ENCODE measurements at places on chromosomes 16 and 17. TPM values are rescaled to one million over a fixed set of nuclear protein-coding genes. Genes with fewer than 3 reads are reported as not detected.
A peak's percentile ranks its signal among the peaks of the same experiment; 100 is the strongest.

ZNF267 gene
- 31.7 TPM for total RNA-seq

TSNAXIP1 gene
- total RNA-seq = not detected

TEDC2 gene
- 98.9 TPM for total RNA-seq

SLC5A11 gene
- 0.07 TPM for total RNA-seq

PHOSPHO1 gene
- total RNA-seq = 2.2 TPM

DLX3 gene
- not detected for total RNA-seq

DNA sequence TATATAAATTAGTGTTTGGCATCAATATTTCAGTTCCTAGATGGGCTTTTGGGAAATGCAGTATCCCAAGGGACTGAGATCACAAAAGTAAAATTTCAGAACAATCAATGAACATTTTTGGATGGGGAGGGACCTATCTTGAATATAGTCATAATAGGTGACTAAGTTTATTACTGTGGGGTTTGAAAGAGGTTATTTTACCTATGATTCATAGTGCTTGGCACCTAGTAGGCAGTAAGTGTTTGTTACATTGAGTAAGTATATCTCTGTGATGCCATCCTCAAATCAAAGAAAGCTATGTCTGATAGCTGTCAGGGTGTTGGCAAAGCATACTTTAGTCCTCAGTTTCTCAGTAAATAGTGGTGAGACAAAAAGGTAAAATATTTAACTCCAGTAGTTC lies 36.9 kb downstream of the ZNF207 start:
- DNase-seq = no peak

- no peak for DNase-seq
Measured at GRCh38 chr16:68740628-68741346, 3.7 kb downstream of the CDH1 start.

- no peak for DNase-seq
Measured at GRCh38 chr16:75143941-75144340, 4.4 kb upstream of the ZFP1 start.

DNA sequence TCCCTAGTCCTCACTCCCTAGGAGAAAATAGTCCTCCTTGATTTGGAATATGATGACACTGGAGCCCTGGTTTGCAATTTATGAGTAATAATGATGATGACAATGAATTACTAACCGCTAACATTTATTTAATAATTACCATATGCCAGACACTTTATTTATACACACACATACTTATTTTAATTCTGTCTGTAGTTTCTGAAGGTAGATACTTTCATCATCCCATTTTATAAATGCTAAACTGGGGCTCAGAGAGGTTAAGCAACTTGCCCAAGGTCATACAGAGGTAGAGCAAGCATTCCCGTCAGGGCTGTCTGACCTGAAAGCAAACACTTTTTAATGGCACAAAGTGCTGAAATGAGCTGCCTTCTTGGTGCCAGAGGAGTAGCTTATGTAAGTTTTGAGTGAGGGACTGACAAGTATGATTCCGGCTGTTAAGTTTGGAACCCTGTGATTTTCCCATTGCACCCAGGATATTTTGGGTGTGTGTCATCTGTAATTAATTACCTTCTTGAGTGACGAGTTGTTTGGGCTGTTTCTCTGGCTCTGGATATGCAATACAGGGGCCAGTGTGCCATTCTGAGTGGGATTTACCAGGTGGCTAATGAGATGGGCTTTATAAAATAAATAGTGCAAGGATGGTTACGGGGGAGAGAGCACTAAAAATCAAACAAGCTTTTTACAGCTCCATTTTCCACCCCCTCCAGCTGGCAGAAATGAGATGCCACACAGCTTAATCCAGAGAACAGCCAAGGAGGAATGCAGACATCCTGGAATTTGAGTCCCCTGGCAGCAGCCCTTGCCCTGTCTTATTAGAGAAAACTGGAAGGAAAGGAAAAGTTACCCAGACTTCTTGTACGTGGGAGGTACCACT lies 211.8 kb downstream of the SNX29 start:
- no peak for DNase-seq

DNA sequence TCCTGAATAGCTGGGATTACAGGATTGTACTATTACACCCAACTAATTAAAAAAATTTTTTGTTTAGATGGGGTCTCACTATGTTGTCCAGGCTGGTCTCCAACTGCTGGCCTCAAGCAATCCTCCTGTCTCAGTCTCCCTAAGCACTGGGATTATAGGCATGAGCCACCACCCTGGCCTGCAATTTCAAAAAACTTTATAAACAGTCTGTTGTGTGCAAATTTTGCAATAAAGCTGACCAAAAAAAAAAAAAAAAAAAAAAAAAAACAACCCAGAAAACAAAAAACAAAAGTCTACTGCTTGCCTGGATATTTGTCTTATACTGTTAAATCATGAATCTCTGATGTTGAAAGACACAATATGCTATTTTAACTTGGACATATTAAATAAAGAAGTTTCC lies 4.4 kb downstream of the CREBBP start:
- no peak for DNase-seq

- peak; percentile 68 for DNase-seq
Measured at GRCh38 chr16:4593086-4593485, 21.6 kb downstream of the UBALD1 start.

- DNase-seq = no peak
Measured at GRCh38 chr17:51010173-51010675, 110.4 kb downstream of the SPAG9 start.

GRCh38 chr16:57576429-57576870 lies 34.0 kb downstream of the ADGRG5 start:
- peak; percentile 88 for DNase-seq

GRCh38 chr17:5563456-5563855 lies 20.9 kb downstream of the NLRP1 start:
- no peak for DNase-seq

DNA sequence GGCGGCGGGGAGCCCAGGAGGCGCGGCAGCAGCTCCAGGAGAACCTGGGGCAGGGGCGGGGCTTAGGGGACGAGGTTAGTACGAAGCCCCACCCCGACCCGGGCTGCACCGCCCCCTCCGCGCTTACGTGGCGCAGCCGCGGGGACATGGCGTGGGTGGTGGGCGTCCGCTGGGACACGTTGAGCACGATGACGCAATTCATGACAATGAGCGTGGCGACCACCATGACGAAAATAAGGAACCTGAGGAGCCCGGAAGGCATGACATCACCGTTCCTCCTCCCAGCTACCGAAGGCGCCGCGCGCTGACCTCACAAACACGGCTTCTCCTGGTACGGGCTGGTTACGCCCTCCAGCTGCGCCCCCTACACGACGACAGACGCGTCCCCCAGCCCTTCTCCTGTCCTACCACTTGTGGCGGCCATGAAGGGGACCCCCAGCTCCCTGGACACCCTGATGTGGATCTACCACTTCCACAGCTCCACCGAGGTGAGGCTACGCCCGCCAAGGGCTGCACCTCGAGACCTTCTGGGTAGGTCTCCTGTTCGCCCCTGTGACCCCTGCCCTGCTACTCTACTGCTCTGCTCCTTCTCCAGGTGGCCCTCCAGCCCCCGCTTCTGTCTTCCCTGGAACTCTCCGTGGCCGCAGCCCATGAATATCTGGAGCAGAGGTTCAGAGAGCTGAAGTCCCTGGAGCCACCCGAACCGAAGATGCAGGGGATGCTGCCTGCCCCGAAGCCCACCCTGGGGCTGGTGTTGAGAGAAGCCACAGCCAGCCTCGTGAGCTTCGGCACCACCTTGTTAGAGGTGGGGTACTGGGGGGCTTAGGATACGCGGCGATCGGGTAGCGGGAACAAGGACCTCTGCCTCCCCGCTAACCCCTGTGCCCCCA lies at the start of gene C17orf107:
Gene C17orf107 (plus strand): TSS at position 196 of the 890 bp plus-strand sequence. CDS start 227 bp downstream, at position 423.
- DNase-seq = peak; percentile 92

GRCh38 chr17:32907583-32907982 lies 20.4 kb upstream of the TMEM98 start:
- no peak for DNase-seq

- DNase-seq = no peak
Measured at GRCh38 chr17:40607641-40608040, 40.0 kb downstream of the SMARCE1 start.

DNA sequence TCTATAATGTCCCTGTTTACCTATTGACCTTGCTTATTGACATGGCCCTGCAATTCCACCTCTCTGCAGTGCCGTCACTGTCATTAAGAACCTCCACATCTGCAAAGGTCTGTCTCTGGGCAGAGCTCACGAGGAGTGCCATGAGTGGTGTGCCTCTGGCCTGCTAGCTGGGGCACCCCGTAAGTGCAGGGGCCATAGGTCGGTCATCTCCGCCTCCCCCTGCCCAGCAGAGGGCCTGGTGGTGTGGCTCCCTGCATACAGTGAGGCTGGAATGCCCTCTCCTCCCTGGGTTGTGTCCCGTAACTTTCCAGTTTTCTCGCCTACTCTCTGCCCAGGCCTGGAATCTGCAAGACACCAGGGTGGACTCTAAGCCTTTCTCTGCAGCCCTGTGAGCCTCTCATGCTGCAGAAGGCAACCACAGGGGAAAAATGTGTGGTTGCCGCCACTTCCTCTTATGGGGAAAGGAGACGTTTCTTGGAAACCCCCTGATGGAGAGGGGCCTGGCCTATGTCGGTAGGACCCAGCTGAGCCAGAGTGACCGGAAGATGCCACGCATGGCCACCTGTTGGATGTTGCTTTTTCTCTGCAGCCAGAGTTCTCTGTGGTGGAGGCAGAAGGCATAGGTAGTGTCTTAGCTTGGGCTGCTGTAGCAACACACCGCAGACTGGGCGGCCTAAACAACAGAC lies 2.7 kb upstream of the SNX20 start:
- DNase-seq = no peak

DNA sequence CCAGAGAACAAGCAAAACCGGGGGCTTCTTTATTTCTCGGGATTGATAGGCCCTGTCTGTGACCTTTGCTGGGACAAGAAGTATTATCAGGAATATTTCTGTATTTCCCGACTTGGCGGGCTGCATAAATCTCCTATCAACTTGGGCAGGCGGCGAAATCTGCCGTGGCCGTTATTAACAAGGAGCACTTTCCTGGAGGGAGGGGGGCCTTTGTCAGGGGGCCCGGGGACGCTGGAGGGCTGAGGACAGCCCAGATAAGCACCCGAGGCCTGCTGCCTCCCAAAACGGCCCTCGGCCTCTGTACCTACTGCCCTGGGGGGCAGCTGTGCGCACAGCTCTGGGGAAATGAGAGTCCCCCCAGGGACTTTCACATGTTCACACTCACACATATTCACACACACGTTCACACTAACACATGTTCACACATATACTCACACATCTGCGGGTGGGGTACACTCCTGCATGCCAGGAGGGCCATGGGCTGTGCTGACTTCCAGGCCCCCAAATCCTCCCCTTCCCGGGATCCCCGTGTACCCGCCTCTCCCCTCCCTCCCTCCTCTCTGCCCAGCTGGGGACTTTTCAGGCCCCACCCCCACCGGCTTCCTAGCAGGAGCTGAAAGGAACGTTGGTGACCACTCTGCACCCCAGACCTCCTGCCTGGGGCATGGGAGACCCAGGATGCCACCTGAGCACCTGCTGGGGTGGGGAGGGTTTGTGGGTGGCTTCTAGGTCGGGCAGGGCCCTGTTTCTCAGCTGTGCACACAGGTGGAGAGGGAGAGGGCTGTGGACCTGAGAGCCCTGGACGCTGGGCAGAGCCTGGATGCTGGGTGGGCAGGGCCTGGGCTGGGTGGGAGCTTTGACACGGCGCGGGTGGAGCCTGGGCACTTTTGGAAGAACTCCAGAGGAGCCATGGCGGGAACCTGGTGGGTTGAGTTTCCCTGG lies 24.3 kb upstream of the GSE1 start:
- DNase-seq = no peak

- DNase-seq = no peak
Measured at GRCh38 chr17:59485015-59485414, 80.4 kb upstream of the DHX40 start.

DNA sequence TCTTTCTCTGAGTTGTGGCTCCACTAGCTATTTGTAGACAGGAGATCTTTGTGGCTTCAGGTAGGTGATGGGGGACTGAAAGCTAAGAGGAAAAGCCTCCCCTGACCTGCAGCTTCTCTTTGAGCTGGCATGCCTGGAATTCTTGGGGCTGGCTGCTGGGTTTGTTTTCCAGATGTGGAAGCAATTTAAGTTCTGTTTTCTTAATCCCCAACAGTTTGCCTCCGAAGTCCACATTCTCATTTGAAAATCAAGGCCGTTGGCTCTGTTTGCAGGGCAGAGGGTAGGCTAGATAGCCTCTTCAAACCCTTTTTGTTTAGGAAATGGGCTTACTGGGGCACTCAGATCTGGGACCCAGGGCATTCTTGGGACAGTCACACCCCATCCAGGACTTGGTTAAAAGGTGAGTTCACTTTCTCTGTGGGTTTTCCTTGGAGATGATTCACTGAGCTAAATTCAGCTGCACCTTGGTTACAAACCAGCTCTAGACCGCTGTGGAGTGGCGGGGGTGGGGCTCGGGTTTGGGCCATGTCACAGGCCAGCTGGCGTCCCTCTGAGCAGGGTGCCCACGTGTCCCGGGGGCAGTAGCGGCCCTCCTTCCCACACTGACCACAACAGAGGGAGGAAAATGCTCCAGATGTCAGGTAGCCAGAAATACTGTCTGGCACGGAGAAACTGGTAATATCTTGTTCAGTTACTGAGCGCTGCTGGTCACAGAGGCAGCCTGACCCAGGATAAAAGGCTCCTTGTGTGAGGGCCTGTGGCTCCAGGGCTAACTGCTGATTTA lies 108.5 kb downstream of the RAB11FIP4 start:
- DNase-seq = peak; percentile 80

- DNase-seq = no peak
Measured at GRCh38 chr17:81285179-81285878, 9.8 kb downstream of the SLC38A10 start.

DNA sequence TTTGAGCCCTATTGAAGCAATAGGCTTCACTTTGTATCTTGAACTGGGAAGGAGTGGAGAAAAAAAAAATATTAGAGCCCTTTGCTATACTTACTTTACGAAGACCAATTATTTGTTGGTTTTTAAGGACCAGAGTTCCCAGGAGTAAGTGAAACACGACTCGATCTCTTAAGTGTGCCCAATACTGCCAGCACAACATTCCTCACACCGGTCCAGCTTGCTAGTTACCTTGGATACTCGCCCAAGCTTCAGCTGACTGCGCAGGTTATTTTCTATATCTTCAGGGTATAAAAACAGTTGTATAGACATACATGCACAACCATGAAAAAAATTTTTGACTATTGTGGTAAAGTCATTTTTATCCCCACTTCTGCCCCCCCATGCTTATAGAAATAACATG lies 72.1 kb downstream of the RPTOR start:
- no peak for DNase-seq

GRCh38 chr16:4362476-4363135 lies 9.0 kb upstream of the VASN start:
- DNase-seq = no peak

DNA sequence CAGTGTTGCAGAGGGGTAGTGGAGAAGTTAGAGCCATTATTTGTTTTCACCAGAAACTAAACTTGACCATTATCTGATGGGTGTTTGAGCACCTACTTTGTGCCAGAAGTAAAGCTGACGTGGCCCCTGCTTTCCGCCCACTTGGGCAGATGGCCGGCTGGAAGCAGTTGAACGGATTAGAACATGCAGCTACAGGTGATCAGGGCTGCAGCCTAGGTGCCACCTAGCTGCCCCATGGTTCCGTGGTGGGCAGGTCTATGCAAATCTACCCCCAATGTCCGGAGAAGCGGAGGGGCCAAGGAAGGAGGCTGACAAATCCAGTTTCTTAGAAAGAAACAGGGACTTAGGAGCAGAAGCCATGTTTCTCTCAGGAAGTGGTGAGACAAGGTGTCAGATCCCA lies 62.7 kb downstream of the B9D1 start:
- DNase-seq = no peak

Measured in GM23338 (cell line).